ENCODE measurements at places on chromosomes 1 and 21.

DNA sequence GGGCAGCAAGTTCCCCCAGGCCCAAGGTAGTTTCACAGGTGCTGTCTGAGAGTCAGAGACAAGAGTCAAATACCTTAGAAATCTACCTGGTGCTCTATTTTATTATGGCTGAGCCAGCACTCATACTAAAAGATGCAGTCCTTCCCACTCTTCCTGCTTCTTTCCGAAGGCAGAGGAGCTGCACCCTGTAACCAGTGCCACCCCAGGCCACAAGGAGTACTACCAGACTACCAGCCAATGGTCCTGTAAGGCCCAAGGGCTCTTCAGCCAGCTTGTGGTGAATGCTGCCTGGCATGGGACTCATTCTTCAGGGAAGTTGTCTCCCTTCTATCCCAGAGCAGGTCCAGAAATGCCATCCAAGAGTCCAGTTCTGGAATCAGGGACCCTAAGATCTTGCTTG is 203.8 kb upstream of the DUSP10 start:
- DNase-seq: no peak

DNA sequence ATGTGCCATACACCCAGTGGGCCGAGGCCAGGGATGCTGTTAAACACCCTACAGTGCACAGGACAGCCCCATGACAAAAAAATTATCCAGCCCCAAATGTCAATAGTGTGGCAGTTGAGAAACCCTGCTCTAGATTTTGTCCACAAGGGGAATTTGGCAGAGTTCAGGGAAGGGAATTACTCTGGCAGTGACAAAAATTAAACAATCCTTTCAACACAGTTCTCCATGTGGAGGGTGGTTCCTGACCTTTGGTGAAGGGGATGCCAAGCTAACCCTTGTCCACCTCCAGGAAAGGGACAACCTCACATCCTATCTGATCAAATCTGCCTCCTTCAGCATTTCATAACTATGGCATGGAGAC is 28.4 kb upstream of the CD84 start:
- DNase-seq: no peak

- DNase-seq: no peak
Measured at GRCh38 chr1:1677718-1678580, 14.6 kb downstream of the SLC35E2B start.

- no peak for DNase-seq
Measured at GRCh38 chr1:154276797-154277196, 4.4 kb downstream of the HAX1 start.

DNA sequence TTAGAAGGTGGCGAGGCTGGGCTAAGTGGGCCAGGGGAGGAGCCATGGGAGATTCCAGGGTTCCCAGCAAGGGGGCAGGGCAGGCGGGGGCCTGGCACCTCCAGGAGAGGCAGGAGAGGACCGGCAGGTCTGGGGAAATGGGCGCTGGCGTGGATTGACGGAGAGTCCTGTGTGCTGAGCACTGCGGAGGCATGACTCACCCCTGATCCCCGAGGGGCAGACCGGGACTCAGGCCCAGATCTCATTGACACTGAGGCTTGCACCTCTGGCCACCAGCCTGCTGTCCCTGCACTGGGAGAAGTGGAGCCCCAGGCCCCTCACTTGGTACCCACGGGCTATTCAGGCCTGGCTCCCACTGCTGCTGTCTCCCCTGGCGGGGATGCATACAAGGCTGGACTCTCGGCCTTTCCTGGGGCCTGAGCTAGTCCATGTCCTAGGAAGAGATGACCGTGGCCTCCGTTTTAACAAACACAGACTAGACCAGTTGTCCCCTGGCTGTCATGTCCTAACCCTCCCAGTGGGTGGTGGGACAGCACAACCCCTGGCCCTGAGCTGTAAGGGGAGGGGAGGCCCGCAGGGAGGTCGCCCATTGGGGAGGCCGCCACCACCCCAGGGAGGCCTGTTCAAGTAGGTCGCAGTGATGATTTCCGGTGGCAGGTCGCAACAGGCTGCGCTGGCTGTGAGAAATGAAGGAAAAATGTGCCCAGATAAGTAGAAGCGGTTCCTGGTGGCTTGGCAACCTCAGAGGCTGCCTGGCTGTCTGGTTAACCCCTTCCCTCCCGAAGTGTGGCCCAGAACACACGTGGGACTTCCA is 39.7 kb downstream of the RIPK4 start:
- no peak for DNase-seq

DNA sequence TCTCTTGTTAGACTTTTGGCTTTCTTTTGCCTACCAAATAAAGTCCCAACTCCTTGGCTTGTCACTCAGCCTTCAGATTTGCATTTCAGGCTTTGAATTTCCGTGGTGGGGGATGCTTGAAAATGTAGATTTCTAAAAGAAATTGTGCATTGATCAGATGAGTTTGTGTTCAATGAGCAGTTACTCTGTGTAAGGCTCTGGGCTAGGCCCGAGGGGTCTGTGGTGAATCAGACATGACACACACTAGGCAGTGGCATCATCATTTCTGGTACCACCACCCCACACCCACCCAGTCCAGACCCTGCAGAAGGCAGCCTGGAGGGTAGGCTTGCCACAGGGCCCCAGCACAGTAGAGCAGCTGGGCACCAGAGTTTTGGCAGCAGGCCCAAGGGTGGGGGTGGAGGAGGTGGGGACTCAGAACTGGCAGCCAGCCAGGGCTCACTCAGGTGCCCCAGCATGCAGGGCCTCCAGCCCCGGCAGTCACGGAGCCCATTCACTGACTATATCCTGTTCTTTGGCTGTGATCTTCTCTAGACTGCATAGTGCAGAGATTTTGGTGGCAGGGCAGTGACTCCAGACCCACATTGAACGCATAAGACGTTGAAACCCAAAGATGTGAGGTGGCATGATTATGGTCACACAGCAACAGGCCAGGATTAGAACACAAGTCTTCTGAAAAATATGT is 97.2 kb upstream of the ARTN start:
- no peak for DNase-seq

DNA sequence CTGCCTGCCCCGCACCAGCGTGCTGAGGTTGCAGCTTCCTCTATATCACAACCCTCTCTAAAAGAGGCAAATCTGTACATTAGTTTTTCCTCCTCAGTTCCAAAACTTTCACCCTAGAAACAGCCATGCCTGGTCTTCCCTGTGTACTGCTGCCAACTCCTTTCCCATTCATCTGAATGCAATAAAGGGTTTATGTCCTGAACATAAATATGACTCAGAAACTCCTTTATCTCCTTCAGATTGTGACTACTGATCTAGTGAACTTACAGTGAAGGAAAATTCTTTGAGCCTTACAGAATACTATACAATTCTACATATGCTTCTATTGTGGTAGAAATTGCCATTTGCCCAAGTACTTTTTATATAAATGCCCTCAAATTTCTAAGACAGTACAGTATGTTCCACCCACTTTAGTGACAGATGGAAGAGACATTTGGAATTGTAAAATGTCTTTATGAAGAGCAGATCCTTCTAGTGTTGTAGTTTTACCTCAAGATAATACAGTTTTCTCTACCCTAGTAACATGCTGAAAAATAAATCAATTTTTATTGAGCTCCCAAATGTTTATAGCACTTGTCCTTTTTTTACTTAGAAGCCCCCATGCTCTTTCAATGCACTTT is 345.1 kb upstream of the SNX7 start:
- no peak for DNase-seq

DNA sequence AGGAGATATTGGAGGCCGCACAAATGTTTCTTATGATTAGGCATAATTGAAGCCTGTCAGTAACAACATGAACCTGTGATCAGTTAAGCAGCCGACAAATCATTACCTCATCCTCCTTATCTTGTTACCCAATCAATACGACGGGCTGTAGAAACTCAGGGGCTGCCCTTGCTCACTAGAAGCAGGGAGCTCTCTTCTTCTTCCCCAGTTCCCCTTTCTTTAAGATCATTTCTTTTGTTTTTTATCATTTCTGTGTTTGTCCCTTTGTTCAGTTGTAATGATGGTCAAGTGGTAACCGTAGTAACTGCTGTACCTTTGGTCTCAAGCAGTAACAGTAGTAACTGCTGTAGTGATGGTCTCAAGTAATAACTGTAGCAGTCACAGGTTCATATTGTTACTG is 13.8 kb upstream of the FCGR2A start:
- no peak for DNase-seq

DNA sequence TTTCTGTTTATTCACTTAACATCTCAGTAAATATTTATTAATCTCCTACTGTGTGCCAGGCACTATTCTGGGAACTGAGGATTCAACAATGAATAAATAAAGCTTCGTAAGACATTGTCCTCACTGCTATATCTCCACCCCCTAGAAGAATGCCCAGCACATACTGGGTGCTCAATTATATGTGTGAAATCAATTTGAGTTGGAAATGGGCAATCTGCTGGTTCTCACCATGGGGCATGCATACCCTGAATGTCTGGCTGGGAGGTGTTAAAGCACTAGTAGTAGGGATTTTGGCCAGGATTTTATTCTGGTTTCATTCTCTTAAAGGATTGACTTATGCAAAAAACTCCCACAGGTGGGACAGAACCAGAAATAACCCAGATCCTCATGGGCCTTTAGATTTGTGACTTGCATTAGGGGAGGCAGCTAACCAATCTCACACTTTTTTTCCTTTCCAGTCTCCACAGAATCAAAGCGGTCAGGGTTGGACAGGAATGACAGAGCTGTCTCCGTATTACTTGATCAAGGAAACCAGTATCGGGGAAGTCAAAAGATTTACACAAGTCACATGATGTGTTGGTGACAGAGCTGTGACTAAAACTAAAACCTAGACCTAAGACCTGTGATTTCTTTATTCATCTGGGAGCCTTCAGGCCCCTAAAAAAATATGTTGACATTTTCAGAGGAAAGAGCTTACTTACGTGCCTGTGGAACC is 12.8 kb downstream of the GFI1 start:
- no peak for DNase-seq

DNA sequence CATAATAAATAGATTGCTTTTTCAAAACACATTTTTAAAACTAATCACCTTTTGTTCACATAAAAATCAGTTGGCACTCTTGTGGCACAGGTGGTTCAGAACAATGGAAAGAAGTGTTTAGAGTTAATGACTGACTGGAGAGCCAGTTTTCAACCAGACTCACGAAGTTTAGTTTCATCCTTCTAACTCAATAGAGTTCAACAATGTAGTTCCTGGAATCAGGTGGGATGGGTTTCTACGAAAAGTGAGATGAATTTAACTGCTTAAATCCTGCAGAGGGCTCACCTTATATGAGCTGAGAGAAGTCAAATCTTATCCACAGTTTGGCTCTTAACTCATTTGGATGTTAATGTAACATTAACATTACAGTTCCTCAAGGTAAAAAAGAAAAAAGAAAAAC is 116.5 kb downstream of the SMYD2 start:
- no peak for DNase-seq

GRCh38 chr1:118258975-118259374 is 73.9 kb upstream of the SPAG17 start:
- DNase-seq: no peak

- DNase-seq: no peak
Measured at GRCh38 chr1:84825161-84825560, 67.8 kb downstream of the LPAR3 start.

GRCh38 chr1:161962091-161962887 is 61.4 kb downstream of the OLFML2B start:
- peak; percentile 45 for DNase-seq

DNA sequence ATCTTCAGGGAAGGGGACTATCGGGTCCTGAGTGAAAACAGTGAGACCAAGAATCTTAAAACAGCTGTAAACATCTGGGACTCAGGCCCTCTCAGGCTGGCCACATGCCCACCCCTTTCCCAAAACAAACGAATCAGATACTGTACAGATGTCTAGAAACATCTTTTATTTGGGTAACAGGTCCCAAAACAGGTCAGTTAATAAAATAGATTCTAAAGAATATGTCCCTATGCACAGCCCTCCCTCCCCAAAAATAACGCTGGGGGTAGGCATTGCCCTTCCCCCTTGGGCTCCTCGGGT is 499 bp upstream of the CRTC2 start:
- DNase-seq: no peak

DNA sequence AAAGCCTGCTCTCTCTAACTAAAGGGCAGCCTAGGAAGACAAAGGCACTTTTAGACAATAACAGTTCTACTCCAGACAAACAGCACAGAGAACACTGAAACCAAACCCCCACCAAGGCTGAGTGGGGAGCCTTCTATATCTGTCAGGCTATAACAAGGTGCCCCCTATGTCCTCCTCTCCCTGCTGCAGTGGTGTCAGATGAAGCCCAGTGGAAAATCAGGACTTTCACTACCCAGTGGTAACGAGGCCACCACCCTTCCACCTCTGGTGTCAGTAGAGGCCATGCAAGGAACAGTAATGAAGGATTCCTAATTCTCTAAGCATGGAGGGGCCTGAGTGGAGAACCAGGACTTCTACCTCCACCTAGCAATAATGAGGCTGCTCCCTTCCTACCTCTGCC is 83.7 kb downstream of the ZSWIM5 start:
- no peak for DNase-seq

GRCh38 chr1:24888971-24889676 is 41.0 kb downstream of the RUNX3 start:
- no peak for DNase-seq

Measured in smooth muscle cell of the brain vasculature (primary cell).